ENCODE measurements at places on chromosomes 1 and 21.

DNA sequence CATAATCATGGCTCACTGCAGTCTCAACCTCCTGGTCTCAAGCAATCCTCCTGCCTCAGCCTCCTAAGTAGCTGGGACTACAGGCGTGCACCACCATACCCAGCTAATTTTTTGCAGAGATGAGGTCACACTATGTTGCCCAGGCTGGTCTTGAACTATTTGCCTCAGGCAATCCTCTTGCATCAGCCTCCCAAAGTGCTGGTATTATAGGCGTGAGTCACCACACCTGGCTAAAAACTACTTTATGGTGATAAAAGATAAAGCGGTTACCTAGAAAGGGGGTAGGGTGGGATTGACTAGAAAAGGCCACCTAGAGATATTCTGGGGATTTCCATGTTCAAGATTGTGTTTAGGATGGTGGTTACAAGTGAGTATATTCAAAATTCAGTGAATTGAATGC, 5.0 kb downstream of the TSTD1 start:
- no peak for DNase-seq

GRCh38 chr1:60703155-60703554, 379.2 kb upstream of the NFIA start:
- DNase-seq = no peak

- DNase-seq = no peak
Measured at GRCh38 chr1:107935396-107936064, 29.4 kb downstream of the VAV3 start.

- DNase-seq = no peak
Measured at GRCh38 chr1:235427447-235427846, 60.2 kb downstream of the TBCE start.

DNA sequence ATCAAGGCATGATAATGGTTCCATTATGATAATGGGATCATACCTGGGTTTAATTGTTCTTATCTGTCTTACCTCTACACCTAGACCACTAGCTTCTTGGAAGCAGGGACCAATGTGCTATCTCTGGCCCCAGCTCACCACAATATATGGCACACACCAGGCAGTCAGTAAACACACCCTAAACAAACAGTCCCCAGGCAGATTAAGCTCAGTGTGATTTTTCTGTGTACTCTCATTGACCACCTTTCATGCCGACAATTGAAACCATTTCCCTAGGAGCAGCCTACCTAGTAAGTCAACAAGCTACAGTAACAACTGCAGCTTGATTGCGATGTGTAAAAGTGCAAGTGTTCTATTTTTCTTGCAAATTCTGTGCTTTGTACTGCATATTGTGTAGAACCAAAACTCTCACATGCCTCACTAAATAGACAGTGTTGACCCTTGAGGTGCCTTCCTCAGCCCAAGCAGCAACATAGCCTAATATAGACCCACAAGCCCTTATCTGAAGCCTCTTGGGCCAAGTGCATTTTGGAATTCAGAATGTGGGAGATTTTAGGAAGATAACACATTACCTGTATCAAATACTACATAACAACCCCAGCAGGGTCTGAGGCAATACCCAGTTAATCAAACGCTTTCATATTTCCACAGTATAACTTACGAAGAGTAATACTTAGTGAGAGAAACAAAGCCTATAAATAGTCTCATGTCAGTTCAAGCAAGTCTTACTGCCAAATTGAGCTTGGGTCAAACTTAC, 32.0 kb downstream of the INPP5B start:
- no peak for DNase-seq

DNA sequence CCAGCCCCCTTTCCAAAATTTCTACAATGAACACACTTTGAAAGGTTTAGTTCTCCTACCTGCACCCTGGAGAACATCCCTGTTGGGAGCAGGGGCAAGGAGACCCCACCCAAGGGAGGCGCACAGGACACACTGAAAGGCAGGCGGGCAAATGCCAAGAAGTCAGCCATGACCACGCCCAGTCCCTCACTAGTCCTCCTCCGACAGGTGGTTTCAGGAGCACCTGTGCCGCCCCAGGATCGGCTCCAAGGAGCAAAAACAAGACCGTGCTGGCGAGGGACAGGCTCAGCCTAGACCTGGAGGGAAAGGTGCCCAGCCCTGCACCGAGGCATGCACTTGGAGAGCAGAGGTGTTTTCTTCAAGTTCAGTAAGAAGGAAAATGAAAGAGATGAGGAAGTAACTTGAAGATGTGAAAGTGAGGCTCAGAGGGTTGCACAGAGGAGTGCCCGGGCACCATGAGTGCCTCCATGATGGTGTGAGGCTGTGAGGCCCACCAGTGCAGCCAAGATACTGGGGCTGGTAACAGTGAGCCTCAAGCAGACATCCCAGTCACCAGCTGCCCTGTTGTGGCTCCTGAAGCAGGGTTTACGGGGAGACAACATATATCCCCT, 19.6 kb upstream of the NADK start:
- DNase-seq = no peak

GRCh38 chr1:47898133-47898845, 98.9 kb downstream of the TRABD2B start:
- no peak for DNase-seq

Measured in posterior cingulate gyrus (tissue), 11 donors.